Activated T-cell treated with anti-CD3 and anti-CD28 coated beads, Interleukin-2, amount 50 U/mL, for 24 hours (primary cell): ENCODE measurements at places on chromosomes 5 and 9.

DNA sequence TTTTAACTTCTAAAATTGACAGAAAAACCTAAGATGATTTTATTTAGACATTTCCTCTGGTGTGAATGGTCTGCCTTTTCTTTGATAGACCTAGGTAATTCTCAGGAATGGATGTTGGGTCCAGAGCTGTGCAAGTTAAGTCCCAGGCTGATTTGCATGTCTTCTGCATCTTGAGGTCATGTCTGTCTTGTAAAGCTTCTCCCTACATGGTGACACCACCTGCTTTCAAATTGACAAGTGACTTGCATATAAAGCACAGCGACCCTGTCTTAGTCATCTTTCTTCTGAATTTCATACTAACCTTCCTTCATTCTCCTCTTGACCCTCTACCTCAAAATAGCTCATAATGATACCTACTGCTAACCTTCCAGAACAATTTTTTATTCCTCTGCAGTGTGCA is 29.2 kb downstream of the OSTF1 start:
- DNase-seq = no peak

- DNase-seq = no peak
Observed at GRCh38 chr5:33997331-33997983, 10.4 kb downstream of the AMACR start.

GRCh38 chr9:125541840-125542243 is 165.2 kb downstream of the MAPKAP1 start:
- no peak for DNase-seq

GRCh38 chr9:16918920-16919319 is 48.5 kb upstream of the BNC2 start:
- no peak for DNase-seq

DNA sequence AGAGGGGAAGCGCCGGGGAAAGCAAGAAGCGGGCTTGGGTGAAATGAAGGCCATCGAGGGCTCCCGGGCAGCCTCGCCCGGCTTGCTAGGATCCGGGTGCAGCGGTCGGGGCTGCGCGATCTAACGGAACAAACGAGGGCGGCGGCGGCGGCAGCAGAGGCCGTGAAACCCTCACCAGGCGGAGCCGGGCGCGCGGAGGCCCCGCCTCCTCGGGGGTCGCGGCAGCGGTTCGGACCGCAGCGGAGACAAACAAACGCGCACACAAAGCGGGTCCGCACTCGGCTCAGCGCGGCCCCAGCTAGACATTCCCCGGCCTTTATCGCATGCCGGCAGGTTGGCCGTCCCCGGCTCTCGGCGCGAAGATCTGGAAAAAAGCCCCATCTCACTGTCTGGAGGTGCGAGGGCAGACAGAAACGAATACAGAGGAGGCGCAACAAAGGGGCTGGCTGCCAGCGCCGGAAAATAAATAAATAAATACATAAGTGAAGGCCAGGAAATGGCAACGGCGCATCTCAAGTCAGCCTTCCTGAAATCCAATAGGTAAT is 10.5 kb upstream of the TRIM36 start:
- peak; percentile 59 for DNase-seq

- no peak for DNase-seq
Observed at GRCh38 chr5:159702826-159703225, 213.5 kb upstream of the ADRA1B start.

GRCh38 chr5:107058235-107058634 is 612.5 kb downstream of the EFNA5 start:
- no peak for DNase-seq

DNA sequence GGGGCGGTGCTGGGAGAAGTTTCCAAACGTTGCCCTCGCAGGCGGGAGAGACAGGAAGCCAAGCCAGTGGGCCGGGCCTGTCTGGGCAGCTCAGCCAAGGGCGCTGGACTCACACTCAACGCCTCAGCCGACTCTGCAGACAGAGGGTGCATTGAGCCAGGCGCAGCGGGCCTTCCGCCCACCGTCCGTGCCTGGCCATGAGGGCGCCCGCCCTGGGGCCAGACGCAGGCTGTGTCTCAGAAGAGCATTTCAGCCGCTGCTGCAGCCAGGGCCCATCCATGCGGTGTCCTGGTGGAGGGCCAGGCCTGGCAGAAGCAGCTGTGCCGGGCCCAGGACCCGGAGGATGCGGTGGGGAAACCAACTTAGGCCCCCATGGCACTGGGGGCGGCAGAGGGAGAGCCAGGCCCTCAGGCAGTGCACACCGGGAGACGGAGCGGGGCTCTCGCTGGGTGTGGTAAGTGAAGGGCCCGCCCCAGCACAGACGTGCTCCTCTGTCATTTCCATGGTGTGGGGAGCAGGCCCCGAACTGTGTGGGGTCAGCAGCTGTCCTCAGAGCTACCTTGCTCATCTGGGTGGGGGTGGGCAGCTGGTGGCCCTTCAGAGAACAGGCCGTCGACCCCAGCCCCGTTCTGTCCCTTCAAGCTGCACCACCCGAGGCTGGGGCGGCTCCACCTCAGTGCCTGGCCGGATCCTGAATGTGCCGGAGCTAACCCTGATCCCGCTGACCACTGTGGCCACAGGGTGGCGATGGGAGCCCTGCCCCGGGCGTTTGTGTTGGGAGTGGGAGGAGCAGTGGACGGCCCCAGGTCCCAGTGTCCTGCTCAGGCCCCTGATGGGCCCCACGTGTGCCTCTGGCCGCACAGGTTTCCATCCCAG is 18.0 kb downstream of the DNLZ start:
- no peak for DNase-seq

GRCh38 chr9:36025746-36026145 is 11.0 kb upstream of the RECK start:
- DNase-seq = no peak

GRCh38 chr5:121701731-121702130 is 150.0 kb upstream of the FTMT start:
- DNase-seq = no peak

- no peak for DNase-seq
Observed at GRCh38 chr5:179187229-179187678, 127.1 kb downstream of the ZNF354C start.

DNA sequence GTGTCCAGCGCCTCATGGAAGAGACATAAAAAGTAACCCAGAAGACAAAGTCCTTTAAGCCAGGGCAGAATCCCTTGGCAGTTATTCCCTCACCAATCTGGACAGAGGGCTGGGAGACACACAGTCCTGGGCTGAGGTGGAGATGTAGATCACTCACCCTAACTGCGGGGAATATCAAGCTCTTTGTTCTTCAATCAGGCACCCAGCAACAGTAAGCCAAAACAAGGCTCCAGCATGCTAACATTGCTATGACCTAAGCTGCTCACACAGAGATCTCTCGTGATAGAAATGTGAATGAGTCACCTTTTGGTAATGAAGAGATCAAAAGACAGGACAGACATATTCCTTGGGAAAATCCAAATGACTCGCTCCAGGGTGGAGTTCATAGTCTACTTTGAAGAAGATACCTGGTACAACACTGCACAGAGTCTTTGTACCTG is 101.3 kb downstream of the FBN2 start:
- DNase-seq = no peak

GRCh38 chr5:52854949-52855348 is 67.2 kb downstream of the ITGA1 start:
- DNase-seq = no peak

DNA sequence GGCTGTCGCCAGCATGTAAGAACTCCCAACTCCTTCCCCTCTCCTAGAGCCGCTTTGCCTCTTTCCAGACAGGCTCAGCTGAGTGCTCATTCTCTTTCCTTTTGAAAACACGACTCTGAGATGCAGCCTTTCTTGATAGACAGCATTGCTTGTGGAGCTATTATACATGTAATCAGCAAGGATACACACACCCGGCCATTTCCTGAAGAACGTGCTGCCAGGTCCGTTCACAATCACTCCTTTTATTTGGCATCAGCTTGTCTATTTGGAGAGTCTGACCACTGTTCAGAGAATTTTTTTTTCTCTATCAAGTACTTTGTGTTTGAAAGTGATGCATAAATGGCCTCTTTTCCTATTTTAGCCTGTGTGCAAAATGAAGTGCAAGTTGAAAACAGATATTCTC is 328.7 kb downstream of the MARCHF11 start:
- no peak for DNase-seq

GRCh38 chr5:87877023-87877422 is 391.6 kb downstream of the TMEM161B start:
- DNase-seq = no peak

- no peak for DNase-seq
Observed at GRCh38 chr5:159682623-159683022, 233.7 kb upstream of the ADRA1B start.

- DNase-seq = no peak
Observed at GRCh38 chr5:151741678-151742423, 16.6 kb downstream of the ATOX1 start.

DNA sequence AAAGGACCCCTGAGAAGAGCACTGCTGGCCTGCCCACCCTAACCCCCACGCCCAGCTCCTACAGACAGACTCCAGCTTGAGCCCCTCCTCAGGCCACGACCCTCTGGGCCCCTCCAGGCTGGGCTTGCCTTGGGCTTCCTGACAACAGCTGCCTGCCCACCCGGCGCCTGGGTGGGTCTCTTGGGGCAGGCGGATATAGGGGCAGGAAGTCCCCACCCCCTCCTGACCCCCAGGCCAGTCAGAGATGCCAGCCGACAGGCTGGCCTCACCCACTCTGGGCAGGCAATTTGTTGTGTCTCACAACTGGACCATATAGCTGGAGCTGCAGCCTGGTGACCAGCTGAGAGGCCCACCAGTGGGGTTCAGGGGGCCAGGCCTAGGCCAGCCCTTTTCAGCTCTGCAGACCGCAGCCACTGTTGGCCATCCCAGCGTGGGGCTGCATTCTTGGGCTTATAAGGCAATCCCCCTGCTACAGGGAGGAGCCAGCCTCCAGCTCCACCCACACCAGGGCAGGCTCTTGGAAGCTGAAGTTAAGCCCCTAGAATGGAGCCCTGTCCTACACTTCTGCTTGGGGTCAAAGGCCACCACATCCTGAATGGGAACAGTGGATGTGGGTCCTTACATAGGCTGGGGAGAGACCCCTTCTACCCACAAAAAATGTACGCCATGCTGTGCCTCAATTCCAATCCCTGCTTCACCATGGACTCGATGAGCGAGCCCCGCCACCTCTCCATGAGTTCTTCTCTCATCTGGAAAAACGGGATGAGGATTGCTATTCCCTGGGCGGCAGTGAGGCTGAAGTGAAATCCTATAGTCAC is 2.0 kb downstream of the PDLIM7 start:
- no peak for DNase-seq

DNA sequence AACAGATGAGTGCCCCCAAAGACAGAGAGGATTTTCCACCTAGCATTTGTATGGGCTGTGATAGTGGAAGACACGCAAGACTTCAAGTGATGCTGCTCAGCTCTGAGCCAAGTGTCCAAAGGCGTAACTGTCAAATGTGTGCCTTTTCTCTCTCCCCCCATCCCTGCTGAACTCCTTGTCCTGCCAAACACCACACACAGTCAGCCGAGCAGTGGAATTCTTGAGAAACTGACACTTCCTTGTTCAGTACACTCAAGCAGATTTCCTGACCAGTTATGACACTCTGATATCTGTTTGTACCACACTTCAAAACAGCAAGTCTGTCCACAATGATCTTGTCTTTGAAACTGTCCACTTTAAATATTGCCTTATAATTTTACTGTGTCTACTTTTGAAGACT is 166.4 kb downstream of the PIK3R1 start:
- no peak for DNase-seq

DNA sequence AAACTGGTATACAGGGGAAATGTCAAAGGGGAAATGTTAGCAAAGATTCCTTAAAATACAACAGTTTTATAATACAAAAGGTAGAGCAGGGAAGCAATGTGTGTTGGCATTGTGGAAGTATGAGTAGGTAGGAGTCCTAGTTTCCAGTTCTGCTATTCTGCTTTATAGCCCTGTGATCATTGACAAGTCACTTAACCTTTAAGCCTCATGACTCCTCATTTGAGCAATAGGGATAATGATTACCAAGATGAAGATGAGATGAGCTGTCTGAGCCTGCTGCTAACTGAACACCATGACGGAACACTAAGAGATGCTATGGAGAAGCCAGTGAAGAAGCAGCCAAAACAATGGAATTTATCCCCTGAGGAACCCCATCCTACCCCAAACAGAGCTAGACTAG is 251.7 kb downstream of the PAPPA start:
- DNase-seq = no peak

- no peak for DNase-seq
Observed at GRCh38 chr9:106920701-106921283, 57.8 kb downstream of the ZNF462 start.

DNA sequence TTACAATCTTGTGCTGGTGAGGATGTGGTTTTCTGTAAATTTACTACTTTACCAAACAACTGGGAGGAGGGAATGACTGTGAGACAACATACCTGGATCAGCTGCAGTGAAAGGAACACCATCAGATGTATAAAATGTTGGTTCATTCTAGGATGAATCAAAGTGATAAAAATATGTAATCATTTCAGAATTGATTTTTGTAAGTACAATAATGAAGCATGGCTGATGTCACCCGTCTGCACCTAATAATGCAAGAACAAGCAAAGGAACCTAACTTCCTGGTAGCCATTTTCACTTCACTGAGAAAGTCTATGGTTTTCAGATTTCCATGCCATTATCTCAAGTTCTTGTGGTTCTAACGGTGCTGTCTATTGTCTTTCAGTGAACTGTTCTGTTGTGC is 18.7 kb upstream of the C5orf34 start:
- DNase-seq = no peak

DNA sequence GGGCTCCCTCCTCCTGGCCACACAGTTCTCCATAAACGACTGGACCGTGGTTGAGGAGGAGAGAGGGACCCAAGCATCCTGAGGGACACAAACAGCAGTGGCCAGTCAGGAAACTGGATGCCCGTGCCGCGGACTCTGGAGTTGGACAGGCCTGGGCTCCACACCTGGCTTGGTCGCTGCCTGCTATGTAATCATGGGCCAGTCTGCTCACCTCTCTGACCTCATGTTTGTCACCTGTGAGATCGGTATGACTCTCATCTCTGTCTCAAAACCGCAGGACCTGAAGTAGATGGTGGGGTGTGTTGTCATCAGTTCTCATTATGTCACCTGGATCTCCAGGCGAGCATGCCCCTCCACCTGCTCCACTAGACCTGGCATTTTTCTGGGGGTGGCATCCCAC is 14.5 kb downstream of the CXXC5 start:
- no peak for DNase-seq

GRCh38 chr9:12774861-12775678 is at the start of gene LURAP1L:
TSS of gene LURAP1L (plus strand) at chr9:12775020. CDS start at chr9:12775716, 696 bp downstream.
- no peak for DNase-seq

- peak; percentile 78 for DNase-seq
Observed at GRCh38 chr5:156920042-156920860, 42.8 kb downstream of the TIMD4 start.

DNA sequence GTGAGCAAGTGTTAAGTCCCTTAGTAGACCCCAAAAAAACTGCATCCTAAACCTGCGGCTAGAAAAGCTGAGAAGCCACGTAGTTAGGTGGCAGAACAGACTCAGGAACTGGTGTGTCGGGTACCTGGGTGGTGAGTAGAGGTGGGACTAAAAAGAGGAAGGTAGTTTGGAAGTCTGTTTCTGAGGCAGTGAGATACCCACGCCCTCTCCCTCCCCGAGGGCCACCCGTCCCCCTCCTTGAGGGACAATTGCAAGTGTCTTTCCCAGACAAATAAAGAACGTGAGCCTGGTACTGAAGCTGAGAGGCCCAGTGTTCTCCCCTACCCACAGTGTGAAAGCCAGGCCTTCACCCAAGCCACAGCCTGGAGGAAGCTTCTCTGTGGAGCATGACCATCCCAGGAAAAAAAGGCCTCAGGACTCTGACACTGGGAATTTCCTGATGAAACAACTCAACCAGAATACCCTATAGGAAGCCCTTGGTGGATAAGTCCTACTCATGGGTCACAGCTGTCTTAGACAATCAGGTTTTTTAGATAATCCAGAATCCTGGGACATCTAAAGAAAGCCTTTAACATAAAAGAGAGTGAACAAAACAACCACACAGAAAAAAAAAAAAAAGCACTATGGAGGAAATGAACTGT is 7.0 kb upstream of the CD74 start:
- DNase-seq = no peak
